GF-D8 (cell line): ENCODE measurements at places on chromosomes 7 and 10.

- no peak for DNase-seq
Measured at GRCh38 chr7:152501506-152501905, 65.7 kb upstream of the KMT2C start.

DNA sequence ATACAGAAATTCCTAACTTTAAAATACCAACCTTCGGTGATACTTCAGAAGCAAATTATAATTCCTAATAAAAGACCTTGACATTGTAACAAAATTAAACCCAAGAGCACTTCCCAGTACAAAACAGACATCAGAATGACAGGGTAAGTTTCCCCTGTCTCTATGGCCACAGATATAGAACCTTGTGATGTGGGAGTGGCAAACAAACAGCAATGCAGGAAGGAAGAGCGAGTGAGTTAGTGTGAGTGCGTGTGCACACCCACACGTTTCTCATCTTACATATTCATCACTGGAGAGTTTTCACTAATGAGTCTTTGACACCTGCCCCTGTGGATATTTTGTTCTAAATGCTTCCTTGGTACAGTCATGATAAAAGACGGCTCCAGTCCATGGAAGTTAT lies 72.2 kb downstream of the VWC2 start:
- no peak for DNase-seq

DNA sequence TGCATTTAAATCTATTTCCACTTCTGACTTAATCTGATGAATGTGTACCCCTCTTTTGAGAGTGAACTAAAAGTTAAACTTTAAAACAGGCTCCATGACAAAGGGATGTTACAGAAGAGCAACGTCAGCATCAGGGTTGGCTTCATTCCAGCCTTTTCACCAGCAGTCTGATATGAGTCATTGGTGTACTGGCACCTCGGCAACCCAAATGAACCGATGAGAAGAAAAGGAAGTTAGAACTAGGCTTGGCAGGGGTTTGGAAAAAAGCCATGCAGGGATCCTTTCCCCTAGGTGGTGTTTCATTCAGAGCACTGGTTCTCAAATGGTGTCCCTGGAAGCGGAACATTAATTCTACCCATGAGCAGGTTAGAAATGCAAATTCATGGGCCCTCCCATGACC lies 53.6 kb downstream of the SEC61G start:
- DNase-seq = no peak

- DNase-seq = no peak
Measured at GRCh38 chr10:97090035-97090434, 95.7 kb downstream of the SLIT1 start.

- no peak for DNase-seq
Measured at GRCh38 chr7:106001886-106002285, 38.8 kb downstream of the CDHR3 start.

- DNase-seq = no peak
Measured at GRCh38 chr7:55898287-55898686, 11.0 kb downstream of the ZNF713 start.

DNA sequence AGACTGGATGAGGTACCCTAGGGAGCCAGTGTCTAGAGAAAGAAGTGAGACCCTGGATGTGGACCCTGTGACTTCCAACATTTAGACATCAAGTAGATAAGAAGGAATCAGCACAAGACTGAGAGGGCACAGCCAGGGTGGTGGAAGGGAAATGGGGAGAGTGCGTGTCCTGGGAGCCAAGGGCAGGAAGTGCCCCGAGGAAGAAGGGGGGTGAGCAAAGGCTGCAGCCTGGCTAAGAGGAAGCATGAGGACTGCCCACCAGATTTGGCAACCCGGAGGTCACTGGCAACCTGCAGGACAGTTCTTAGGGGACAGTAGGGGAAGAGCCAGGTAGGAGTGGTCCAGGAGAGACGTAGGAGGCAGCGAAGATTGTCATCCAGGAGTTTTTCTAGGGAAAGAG lies 14.8 kb downstream of the COL13A1 start:
- no peak for DNase-seq

DNA sequence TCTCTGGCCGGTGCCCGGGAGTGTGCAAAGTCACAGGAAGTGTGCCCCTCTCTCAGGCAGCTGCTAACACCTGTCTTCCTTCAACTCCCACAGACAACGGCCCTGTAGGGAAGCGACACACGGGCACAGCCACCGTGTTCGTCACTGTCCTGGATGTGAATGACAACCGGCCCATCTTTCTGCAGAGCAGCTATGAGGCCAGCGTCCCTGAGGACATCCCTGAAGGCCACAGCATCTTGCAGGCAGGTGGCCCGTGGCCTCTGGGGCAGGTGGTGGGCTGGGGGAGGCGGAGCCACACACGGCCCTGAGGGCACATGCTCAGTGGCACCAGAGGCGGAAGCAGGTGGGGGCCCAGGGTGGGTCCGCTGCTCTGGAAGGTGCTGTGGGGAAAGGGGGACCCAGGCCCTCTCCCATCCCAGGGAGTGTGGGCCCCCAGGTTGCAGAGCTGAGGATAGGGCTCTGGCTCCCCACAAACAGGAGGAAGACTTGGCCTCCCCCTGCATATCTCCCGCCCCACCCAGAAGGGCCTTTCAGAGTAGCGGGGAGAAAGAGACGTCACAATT lies 6.9 kb downstream of the C10orf105 start:
- DNase-seq = peak; percentile 20

DNA sequence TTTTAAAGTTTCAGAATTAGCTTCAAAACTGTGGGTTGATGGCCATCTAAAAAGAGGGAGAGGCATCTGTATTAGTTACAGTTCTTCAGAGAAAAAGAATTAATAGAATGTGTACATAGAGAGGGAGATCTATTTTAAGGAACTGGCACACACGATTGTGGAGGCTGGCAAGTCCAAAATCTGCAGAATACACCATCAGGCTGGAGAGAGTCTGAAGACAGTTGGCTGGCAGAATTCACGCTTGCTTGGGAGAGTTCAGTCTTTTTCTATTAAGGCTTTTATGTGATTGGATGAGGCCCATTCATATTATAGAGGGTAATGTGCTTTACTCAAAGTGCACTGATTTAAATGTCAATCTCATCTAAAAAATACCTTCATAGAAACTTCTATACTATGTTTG lies 135.1 kb upstream of the SORCS1 start:
- DNase-seq = no peak

DNA sequence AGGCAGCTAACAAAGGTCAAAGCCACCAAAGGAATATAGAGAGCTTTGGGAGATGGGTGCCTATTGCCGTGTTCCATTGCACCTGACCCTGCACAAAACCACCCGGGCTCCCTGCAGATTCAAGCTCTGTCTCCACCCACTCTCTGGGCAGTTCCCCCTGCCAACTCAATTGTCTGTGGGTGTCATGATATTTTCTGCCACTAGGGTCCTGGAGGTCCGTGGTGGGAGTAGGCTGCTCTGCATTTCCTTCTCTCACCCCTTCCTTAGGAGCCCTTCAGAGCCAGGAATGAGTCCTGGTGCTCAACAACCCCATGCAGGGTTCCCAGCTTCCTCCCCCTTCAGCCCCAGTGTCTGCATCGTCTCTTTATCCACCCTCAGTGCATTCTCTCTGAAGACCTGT lies 34.1 kb downstream of the PNLIPRP2 start:
- no peak for DNase-seq

- DNase-seq = no peak
Measured at GRCh38 chr7:92992483-92992882, 125.3 kb downstream of the SAMD9 start.

- no peak for DNase-seq
Measured at GRCh38 chr7:25735674-25736242, 416.2 kb upstream of the NFE2L3 start.

GRCh38 chr7:91286432-91286831 lies 22.2 kb downstream of the FZD1 start:
- no peak for DNase-seq

- no peak for DNase-seq
Measured at GRCh38 chr7:143408252-143408685, 387 bp downstream of the EPHA1 start.

- no peak for DNase-seq
Measured at GRCh38 chr10:76149182-76149581, 717.8 kb downstream of the LRMDA start.

- no peak for DNase-seq
Measured at GRCh38 chr7:127177156-127177555, 75.6 kb downstream of the GRM8 start.

DNA sequence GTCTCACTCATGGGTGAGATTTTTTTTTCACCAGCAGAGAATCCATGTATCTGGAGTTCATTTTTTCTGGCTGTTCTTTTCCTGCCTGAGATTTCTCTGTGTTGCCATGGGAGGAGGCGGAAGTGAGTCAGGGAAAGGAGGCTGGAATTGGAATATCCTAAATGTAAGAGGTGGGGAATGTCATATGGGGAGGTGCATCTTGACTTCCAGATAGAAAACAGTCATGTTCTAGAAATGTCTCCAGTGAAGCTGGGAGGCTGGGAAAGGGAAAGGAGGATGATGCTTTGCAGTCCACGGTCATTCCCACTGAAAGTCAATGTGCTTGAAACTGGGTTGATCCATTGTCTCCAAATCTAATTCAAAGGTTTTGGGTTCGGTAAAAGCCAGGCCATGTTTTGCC lies 39.7 kb upstream of the HPS1 start:
- no peak for DNase-seq

- no peak for DNase-seq
Measured at GRCh38 chr10:67612176-67612575, 83.8 kb downstream of the CTNNA3 start.

DNA sequence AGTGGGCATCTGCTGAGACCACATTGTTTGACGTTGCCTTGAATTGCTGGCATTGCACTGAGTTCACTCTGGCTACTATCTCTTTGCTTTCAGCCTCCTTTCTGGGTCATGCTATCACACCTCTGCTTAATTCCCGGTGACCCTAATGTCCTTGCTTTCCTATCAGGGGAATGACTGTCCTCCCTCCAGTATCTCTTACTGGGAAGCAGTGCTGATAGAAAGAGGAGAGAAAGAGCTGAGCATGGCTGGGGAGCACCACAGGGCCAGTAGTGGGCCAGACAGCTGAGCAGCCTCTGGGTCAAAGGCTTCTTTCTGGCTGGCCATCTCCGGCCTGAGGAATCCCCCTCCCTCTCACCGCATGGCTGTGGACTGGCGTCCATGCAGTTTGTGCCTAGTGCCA lies 428.7 kb downstream of the INHBA start:
- no peak for DNase-seq

GRCh38 chr7:134618756-134619530 lies 27.7 kb upstream of the BPGM start:
- DNase-seq = no peak

GRCh38 chr7:95430864-95431263 lies 4.0 kb downstream of the PON2 start:
- no peak for DNase-seq

DNA sequence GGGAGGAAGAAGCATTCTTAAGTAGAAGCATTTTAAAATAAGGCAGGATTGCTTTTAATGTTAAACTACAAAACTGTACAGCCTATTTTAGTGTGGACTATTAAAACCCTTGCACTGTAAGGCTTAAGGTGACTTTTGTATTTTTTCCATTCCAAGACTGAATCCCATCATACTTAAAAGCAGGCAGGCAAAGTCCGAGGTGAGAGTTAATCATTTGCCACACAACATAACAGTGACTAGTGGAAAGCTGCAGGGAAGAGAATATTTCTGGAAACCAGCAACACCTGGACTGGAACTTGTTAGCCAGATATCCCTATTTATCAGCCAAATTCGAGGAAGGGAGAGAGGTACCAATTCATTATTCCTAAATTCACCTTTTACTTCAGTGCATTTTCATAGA lies 3.5 kb downstream of the PRR15 start:
- no peak for DNase-seq

DNA sequence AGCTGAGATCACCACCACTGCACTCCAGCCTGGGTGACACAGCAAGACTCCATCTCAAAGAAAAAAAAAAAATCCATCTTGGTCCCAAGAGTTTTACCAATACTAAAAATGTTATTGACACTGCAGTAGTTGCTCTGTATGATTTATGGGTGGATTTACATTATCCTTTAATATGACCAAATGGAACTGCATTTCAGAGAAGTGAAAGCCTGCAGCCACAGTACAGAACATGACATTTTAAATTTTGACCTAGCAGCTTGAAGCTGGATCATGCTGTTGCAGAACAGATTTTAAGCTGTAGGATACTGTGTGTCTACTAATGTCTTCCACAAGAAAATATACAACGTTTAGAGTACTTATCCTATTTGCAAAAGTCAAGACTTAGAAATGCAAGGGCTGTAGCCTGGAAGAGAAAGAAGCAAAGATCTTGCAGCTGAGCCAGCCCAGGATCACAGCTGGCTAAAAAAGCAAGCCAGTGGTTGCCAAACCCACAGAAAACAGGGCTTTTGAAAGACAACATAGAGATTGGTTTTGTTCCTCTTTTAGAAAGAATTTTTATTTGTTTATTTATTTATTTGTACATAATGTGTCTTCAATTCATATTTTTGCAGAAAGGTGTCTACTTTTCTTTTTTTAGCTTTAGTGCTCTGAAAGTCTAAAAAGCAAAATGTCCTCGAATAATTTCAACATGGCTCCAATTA lies 55.2 kb upstream of the WNT16 start:
- DNase-seq = no peak

DNA sequence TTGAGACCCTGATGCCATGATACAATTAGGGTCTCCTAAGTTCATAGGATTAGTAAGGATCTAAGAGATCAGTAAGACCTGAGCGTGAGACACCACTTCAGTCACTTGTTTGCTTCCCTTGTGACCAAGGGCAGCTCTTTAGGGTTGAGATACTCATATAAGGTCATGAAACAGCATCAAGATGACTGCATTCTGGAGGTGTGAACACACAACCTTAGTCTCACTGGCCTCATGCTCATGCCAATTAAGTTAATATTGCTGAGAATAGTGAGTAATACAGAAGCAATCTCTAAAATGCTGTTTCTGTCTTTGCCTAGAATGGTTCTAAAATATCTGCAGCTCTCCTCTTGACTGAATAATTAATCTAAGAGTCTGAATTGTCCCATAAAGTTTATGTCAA lies 39.6 kb upstream of the KLHL7 start:
- no peak for DNase-seq

GRCh38 chr10:101228153-101228965 lies 904 bp downstream of the LBX1 start:
- DNase-seq = no peak

DNA sequence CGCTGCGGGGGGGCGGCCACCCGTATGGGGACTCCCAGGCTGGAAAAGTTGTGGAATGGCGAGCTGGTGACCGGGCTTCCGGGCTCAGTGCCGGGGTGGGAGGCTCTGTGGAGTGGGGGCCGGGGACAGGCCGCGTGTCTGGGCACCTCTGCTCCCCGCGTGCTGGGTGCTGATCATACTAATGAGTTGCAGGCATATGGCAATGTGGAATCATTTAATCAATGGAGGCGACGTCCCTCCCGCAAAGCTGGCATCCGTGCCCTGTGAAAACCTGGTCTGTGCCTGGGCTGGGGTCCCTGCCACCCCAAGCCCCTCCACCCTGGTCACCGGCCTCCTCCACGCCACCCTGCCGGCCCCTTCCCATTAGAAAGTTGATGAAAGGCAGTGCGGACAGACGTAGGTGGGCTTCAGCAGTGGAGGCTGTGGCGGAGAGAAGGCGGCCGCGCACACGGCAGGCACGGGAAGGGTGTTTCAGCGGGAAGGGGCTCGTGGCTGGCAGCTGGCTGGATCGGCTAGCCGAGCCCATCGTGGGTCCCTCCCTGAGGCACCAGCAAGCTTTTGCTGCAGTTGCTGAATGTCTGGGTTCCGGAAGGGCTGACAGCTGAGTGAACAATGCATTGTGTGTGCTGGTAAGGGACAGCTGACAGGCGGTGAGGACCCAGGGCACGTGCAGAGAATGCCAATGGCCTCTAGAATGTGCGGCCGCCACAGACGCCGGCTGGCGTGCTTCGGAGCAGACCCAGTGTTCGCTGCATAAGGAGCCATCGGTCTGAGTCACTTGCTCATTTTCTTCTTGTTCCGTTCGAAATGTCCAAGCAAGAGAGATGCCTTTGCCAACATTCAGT lies 1.5 kb downstream of the ADGRA1 start:
- DNase-seq = no peak
